ENCODE measurements at places on chromosomes 12 and 14.

GRCh38 chr12:101663298-101663697, 34.1 kb upstream of the CHPT1 start:
- DNase-seq, result no peak

GRCh38 chr12:62922539-62922938, 12.4 kb downstream of the PPM1H start:
- no peak for DNase-seq

GRCh38 chr12:2319737-2320506, 267.1 kb downstream of the CACNA1C start:
- DNase-seq, result no peak

DNA sequence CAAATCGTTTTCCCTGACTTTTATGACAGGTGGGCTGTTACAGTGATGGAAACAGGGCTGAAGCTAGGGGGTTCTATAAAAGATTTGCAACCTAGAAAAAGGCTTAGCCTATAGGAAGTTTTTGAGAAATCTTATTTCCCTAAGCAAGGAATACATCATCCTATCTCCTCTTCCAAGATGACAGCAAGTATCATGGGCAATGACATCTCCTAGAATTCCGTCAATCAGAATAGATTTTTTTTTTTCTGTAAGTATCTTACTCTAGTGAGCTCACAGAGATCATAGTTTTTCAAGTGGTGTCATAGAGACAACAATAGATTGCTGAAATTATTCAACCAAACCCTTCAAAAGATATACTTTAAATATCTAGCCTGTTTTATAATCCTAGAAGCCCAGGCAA, 108.8 kb downstream of the MYF5 start:
- no peak for DNase-seq

GRCh38 chr14:48563489-48563888, 888.1 kb upstream of the MDGA2 start:
- no peak for DNase-seq

- DNase-seq, result no peak
These were observed 91.8 kb downstream of the ST8SIA1 start for GRCh38 chr12:22242726-22243125.

DNA sequence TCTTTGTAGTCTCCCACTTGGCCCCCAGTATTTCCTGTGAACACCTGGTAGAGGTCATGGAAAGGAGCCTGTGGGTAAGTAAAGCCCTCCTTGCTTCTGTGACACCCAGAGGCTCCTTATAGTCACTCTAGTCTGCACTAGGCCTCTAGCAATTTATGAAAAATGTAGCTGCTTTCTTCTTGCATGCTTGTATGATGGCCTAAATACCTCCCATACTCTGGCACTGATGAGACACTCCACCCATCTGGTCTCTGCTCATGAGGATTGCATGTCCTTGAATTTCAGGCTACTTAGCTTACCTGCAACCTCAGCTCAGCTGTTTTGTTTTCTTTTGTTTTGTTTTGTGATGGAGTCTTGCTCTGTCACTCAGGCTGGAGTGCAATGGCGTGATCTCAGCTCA, 4.6 kb upstream of the A2ML1 start:
- DNase-seq, result no peak

DNA sequence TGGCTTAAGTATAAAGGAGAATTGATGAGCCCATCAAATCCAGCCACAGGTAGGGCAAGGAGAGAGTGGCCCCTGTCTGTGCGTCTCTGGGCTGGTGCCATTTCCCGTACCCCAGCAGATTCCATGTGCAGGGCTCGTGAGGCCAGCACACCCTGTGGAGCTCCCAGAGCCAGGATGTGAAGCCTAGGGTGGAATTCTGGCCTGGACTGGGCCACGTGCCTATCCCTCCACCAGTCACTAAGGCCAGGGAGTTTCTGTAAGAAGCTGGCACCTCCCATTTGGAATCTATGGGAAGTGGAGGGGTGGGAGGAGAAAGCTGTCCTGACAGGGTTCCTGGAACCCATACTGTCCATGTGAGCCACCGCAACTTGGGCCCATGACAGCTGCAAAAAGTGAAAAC, 148.5 kb downstream of the FOXN3 start:
- DNase-seq, result no peak

- no peak for DNase-seq
These were observed 3.3 kb downstream of the UNG start for GRCh38 chr12:109100741-109101140.

GRCh38 chr14:83196236-83196635, 1662.6 kb upstream of the SEL1L start:
- no peak for DNase-seq

- peak; percentile 42 for DNase-seq
These were observed 24.5 kb downstream of the FIGNL2 start for GRCh38 chr12:51823875-51824565.

DNA sequence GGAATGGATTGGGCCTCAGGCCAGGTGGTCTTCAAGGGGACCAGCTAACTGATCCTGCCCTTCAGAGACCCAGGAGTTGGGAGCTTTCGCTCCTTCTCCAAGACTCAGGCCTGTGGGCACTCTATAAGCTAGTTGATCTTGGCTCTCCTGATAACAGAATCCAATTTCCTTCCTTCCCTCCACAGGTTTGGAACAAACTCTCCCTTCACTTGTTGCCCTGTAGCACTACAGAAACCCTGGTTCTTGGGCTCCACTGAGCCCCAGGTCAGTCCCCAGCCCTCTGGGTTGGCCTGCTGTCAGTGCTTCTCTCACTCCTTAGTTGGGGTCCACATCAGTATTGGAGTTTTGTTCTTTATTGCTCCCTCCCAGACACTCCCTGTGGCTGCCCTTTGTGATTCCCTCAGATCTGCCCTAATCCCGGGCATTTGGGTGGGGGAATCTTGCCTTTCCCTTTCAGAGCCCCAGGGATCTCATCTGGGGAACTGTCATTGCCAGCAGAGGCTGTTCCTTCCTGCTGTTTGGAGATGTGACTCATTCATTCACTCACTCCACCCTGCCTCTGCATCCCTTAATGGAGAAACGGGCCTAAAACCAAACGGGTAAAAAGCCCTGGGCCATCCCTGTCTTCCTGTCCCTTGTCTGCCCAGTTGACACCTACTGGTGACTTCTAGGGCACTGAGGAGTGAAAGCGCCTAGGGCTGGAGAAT, 4.4 kb upstream of the GPD1 start:
- DNase-seq, result no peak

DNA sequence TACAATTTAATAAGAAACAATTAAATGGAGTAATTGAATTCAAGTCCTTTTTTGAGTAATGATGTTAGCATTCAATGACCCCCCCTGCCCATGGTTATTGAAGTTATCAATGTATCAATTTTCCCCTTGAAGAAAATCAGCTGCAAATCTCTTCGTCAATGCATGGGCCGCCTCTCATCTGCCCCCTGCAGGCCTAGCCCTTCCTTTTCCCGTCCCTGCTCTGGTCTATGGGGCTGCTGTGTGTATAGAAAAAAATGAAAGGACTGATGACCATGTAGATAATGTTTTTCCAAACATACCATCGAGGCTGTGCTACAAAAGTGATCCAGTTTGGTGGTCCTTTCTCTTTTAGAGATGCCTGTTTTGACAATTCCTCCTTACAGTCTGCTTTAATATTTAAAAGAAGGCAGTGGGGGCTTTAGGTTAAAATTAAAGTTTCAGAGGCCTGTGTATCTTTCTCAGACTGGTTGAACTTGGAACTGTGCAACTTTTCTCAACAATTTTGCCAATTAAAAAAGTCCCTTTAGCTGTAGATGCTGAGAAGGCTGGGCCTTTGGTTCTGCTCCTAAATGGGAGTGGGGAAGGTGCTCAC, 98.4 kb downstream of the APAF1 start:
- DNase-seq, result peak; percentile 64

DNA sequence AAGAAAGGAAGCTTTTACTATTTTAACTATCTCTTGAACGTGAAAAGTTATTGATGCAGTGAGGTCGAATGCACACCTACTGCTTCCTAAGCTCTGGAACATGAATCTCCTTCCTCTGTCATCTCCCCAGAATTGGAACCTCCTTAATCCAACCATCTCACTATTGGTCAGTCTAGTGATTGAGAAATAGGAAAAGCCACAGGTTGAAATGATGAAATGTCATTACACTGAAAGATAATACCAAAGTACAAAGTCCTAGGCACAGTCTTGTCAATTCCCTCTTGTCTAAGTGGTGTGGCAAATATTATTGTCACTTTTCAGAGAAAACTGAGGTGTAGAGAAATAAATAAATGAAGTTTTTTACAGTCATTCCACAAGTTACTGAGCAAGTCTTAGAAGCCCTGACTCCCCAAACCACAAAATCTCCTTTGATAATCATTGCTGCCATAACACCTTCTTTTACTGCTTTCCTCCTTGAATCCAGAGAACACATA, 19.5 kb upstream of the HIGD1C start:
- DNase-seq, result peak; percentile 17

- no peak for DNase-seq
These were observed 121.2 kb upstream of the PLEKHG7 start for GRCh38 chr12:92581604-92582003.

- DNase-seq, result no peak
These were observed 22.1 kb downstream of the RAB35 start for GRCh38 chr12:120094485-120094884.

- DNase-seq, result no peak
These were observed 573 bp downstream of the CKB start for GRCh38 chr14:103521951-103522563.

- DNase-seq, result peak; percentile 37
These were observed 159.8 kb upstream of the DAAM1 start for GRCh38 chr14:59028476-59029202.

DNA sequence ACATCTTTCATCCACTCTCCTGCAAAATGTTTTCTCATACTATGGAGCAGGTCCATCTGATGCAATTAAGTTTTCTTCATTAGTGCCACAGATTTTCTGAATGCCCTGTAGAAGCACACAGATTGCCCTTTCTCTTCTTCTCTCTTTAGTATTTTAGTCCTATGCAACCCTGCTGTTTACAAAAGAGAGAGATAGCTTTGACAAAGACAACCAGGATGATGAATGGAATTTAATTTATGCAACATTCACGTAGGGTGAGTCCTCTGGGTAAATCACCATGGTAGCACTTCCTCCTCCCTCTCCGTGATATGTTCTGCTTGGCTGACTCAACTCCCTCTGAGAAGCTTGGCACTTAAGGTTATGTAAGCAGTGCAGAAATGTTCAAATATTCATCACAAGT, 400.9 kb upstream of the PDE3A start:
- no peak for DNase-seq

DNA sequence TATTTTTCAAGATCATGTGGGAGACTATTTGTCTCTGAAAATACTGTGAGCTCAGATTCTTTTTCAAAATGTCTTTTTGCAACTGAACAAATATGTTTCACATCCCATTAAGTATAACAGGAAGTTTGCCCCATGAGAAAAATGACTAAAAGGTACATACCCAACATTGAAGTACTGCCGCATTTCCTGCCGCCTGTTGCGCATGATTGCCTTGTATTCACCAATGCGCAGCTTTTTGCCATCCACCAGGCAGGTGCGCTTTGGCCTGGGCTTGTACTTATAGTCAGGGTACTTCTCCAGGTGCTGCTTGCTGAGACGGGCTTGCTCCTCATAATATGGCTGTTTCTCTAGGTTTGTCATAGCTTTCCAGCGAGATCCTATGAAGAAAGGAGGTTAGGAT, 413.2 kb downstream of the SOX5 start:
- no peak for DNase-seq

GRCh38 chr12:13343375-13343774, 146.8 kb downstream of the EMP1 start:
- DNase-seq, result no peak

DNA sequence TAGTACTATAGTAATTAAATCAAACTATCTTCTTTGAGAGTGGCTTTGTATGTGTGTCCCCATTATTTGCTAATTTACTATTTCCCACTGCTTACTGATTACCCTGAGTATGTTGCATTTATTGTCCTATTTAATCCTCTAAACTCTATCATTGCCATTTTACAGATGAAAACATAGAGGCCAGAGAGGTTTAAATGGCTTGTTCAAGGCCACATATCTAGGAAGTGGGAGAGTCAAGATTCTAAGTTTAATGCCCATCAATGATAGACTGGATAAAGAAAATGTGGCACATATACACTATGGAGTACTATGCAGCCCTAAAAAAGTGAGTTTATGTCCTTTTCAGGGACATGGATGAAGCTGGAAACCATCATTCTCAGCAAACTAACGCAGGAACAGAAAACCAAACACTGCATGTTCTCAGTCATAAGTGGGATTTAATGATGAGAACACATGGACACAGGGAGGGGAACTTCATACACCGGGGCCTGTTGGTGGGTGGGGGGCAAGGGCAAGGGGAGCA, 419.7 kb downstream of the ZFP36L1 start:
- no peak for DNase-seq

- no peak for DNase-seq
These were observed 463.9 kb downstream of the GALC start for GRCh38 chr14:87529081-87529480.

- no peak for DNase-seq
These were observed 21.8 kb upstream of the SMCO2 start for GRCh38 chr12:27424631-27425230.

DNA sequence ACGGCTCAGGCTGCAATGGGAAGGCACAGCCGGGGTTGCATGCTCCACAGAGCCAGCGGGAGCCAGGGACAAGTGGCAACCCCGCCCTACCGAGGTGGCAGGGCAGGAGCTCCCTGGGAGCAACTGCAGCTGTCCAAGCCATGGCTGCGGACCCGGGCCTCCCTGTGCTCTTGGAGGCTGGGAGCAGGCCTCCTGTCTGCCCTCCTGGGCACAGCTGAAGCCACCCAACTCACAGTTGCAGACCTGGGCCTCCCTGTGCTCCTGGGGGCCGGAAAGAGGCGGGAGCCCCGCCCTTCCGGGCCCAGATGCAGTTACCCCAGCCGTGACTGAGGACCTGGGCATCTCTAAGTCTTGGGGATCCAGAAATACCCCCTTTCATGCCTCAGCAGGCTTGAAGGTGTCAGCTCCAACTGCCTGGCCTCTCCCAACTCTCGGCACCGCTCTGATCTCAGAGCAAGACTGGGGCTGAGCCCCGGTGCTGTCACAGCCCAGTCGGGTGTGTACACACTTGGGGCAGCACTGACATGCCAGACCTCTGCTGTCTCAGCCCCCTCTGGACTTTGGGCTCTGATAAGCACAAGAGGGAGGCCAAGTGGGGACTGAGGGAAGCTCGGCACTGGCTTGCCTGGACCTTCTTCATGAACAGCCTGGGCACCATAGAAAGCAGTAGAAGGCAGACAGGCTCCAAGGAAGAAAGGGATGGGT, 7.5 kb upstream of the RASSF9 start:
- DNase-seq, result no peak

DNA sequence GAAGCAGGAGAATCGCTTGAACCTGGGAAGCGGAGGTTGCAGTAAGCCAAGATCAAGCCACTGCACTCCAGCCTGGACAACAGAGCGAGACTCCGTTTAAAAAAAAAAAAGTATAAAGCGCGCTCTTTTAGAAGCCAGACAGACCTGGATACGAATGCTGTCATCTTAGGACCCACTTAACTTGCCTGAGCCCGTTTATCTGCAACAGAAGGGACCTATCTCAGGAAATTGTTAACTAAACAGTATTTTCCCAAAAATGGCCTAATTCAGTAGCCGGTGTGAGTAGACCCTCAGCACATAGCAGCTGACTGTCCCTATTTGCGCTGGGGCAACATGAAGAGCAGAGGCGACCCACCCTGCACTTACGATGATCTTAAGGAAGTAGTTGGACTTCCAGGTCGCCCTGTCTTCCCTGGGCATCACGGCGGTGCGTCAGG, 529 bp downstream of the RPLP0 start:
- DNase-seq, result no peak

- DNase-seq, result no peak
These were observed 40.8 kb downstream of the FBXL14 start for GRCh38 chr12:1553536-1553935.
